GF-D8 (cell line): ENCODE measurements at places on chromosomes 12 and 14.

DNA sequence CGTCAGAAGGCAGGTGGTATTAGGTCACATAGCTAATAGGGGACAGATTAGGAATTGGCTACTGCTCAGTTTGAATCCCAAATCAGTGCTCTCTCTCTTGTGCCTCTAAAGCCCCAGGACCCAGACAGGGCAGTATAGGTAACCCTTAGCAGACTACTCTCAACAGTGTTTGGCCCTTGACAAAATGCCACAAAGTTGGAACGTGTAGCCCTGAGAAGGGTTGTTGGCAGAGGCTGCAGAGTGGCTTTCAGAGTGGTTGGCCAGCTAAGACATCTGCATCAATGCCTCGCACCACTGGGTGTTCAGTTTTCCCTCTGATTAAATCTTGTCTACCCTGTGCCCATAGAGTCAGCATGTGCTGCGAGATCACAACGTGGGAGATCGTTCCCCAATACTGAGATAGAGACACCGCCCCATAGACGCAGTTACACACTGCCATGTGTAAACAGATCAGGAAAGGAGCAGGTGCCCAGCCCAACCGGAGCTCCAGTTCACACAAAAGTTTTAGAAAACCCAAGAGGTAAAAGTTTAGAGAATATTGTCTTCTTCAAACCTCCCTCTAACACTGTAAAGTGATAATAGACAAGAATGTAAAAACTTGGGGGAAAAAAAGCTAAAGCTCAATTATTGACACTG, 48.3 kb downstream of the EML1 start:
- no peak for DNase-seq

DNA sequence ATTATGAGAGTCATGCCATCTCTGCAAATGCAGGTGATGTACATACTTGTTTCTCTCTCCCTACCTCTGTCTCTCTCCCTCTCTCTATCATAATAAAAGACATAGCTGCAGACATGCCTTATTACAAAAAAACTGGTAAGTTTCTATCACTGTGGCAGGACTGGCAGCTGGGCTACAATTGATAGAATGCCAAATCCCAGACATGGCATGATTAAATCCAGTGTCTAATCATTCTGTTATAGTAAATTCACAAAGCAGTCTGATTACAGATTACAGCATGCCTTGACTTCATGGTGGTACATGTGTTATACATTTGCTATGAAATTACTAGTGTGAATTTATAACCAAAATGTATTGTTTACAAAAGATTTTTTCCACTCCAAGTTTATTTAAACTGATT, 854.7 kb downstream of the TMTC2 start:
- no peak for DNase-seq

DNA sequence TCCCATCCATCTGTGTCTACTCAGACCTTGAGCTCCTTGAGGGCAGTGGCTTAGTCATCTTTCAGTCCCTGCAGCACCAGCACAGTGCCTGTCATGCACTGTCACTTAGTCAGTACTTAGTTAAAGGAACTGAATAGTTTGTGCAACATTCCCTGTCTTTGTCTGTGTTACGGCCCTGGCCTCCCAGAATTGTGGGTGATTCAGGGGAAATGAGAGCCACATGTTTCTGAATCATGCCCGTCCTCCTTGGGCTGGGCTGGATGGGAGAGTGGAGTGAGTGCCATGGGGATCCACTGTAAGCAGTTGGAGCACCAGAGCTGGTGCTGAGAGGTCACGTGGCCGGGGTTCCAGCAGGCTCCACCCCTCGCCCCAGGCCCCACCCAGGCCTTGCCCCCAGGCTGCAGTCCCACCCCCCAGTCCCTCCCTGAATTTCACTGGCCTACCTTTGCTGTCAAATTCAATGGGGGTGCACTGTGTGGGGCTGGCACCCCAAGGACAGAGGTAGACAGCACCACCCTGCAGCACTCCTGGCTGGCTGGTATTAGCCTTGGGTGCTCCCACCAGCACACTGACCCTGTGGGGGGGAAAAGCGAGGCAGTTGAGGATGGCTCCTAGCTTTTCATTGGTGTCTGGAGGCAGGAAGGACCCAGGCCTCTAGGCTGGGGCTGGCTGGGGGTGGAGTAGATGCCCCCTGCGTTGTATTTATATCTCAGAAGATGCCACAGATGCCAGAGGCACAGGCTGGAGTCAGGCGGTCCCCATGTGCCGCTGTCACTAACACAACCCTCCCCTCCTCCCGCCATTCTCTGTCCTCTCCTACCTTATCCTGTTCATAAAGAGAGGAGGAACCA, 7.5 kb downstream of the ITGA5 start:
- DNase-seq: peak; percentile 29

GRCh38 chr12:117825827-117826226, 143.0 kb downstream of the KSR2 start:
- DNase-seq: no peak

- no peak for DNase-seq
Observed at GRCh38 chr12:124804011-124804621, 59.5 kb downstream of the SCARB1 start.

DNA sequence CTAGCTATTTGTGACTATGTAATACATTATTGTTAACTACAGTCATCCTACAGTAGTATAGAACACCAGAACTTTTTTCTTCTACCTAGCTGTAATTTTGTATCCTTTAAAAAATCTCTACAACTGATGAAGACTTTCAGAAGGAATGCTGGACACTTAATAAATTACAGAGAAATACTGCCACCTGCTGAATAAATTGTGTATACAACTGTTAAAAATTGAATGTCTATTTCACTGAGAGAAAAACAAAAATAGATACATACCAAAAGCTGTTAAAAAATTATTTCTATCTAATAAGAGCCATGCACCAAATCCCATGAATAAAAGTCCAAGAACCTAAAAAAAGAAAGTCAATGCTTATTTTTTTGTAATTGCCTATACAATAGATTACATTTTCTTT, 6.6 kb downstream of the TSPAN19 start:
- no peak for DNase-seq

GRCh38 chr14:67228325-67228984, 12.8 kb upstream of the PALS1 start:
- no peak for DNase-seq

DNA sequence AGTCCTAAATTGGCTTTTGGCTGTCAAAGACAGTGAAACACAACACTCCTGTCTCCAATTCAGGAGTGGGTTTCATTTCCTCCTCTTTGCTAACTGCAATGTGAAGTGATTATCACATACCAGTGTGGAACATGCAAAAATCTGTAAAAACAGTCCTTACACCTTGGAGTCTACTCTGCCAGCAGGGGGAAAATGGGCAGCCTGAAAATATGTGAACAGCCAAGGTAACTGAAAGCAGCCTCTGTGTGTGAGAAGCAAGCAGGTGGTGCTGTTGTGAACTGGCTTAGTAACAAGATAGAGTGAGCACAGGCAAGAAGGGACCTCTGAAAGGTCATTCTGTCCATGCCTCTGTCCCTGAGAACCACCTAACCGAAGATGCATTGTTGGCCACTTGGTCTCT, 6.0 kb downstream of the PRMT8 start:
- DNase-seq: no peak

- DNase-seq: no peak
Observed at GRCh38 chr12:123897221-123897620, 75.4 kb downstream of the CCDC92 start.
